ENCODE measurements at places on chromosomes 6 and 20.

DNA sequence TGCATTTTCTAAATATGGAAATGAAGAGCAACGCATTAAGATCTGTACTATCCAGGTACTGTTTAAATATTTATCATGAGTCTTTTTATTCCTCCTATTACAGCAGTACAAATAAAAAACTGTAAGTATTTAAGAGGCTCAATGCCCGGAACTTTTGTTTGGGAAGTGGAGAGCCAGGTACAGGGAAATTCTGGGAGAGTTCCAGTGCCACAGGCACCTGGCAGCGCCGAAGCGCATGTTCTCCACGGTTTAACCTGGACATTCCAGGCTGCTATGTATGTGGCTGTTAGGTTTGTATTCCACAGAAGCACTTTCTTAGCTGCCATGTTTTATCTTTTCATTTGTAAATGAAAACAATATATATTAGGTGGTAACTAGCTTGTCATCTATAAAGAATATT is 81.7 kb downstream of the PREP start:
- DNase-seq: no peak

GRCh38 chr6:112923940-112924587 is 576.9 kb downstream of the RFPL4B start:
- DNase-seq: no peak

- DNase-seq: no peak
Observed at GRCh38 chr6:119978274-119978889, 628.8 kb upstream of the MAN1A1 start.

DNA sequence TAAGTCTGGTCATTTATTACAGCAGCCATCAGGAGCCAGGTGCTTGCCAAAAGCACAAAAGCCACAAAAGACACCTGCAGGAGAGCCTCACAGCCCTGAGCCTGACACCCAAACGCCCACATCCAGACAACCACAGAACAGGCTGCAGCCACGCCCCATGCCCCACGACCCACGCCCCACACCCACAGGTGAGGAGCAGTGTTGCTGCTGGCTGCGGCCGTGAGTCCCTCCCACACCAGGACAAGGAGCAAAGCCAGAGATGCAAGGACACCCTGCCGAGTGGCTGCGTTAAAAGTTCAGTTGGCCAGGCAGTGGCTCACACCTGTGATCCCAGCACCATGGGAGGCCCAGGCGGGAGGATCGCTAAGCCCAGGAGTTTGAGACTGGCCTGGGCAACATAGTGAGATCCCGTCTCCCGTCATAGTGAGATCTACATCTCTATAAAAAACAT is 43.0 kb downstream of the SLC2A4RG start:
- no peak for DNase-seq

GRCh38 chr6:30543821-30544220 is 12.5 kb downstream of the GNL1 start:
- no peak for DNase-seq

- DNase-seq: no peak
Observed at GRCh38 chr6:117919275-117919674, 12.2 kb downstream of the SLC35F1 start.

DNA sequence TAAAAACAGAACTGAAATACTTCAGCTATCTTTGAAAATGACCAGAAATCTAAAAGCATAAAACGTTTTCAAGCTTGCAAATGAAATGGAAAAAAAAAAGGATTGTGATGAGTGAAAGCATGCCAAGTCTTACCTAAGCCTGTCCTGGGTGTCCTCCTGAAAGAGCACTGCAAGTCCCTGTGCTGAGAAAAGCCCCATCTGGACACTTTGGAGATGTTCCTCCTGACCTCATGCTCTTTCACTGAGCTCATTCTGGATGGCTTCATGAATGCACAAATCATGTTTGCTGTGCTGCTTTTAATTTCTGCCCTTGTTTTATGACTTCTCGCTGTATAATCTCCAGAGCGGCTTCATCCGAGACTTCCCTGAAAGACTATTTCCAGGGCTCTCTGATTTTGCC is 136.0 kb downstream of the SOD2 start:
- DNase-seq: no peak

- DNase-seq: no peak
Observed at GRCh38 chr6:70225055-70225454, 77.8 kb downstream of the COL9A1 start.

DNA sequence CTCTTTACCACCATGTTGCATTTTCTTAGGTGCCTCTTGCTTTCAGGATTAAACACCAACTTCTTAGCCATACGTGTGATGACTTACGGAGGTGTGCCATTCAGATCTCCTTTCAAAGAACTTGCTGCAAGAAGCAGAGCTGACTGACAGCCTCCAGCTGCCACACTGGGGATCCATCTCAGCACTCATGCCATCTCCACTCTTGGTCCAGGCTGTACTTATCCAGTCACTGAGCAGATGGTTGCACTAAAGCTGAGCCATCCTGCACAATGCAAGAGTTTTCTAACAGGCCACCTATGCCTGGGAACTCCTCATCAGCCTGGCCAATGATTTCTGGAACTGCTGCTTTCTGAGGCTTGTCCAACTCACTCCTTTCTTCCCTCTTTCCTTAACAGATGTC is 31.4 kb upstream of the KIF6 start:
- no peak for DNase-seq

All from osteocyte (in vitro differentiated cells).